Activated CD4-positive, CD25-positive, alpha-beta regulatory T cell (primary cell): ENCODE measurements at places on chromosomes 2 and 18.

DNA sequence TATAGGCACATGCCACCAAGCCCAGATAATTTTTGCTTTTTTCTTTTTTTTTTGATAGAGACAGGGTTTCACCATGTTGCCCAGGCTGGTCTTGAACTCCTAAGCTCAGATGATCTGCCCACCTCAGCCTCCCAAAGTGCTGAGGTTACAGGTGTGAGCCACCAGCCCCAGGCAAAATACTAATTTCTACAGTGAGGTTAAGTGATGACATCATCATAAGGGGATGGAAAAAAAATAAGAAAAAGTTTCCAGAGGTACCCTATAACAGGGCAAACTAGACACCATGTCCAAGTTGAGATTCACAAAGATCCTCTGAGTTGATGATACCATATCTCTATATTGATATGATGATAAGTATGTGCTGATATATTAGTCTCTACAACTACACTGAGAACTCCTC, 163.7 kb upstream of the ACVR2A start:
- DNase-seq, result no peak

DNA sequence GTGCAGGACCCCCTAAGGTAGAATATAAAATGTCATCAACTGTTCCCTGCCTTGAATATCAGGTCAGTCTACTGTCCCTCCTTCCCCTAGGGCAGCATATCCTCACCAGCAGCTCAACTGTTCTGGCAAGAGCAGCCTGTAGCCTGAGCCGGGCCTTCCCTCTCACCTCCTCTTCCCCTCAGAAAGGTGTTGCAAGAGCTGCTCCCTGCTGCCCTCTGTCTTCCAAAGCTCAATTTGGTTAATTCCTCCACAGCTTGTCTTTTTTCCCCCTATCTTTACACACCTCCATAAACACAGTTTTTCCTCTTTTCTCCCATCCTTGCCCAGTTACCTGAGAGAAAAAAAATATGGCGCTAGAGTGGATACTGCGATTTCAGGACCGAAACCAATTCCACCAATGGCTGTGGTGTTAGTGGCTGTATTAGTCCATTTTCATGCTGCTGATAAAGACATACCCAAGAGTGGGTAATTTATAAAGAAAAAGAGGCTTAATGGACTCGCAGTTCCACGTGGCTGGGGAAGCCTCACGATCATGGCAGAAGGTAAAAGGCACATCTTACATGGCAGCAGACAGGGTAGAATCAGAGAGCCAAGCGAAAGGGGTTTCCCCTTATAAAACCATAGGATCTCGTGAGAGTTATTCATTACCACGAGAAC, 184.7 kb downstream of the MREG start:
- no peak for DNase-seq

DNA sequence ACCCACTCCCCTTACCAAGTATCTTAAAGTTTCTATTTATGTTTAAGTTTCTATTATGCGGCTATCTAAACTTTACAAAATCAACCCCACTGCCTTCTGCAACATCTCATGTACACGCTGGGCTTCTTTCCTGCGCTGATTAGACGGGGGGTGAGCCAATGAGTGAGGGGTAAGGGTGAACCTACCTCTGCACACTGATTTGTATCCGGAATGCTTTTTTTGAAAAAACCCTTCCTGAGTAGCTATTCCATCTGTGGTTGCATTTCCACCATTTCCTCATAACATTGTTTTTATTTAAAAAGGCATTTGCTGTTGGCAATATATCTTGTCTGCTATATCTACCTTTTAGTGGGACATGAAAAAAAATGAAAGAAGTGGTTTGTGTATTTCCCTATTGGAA, 6.3 kb downstream of the ALPG start:
- no peak for DNase-seq

DNA sequence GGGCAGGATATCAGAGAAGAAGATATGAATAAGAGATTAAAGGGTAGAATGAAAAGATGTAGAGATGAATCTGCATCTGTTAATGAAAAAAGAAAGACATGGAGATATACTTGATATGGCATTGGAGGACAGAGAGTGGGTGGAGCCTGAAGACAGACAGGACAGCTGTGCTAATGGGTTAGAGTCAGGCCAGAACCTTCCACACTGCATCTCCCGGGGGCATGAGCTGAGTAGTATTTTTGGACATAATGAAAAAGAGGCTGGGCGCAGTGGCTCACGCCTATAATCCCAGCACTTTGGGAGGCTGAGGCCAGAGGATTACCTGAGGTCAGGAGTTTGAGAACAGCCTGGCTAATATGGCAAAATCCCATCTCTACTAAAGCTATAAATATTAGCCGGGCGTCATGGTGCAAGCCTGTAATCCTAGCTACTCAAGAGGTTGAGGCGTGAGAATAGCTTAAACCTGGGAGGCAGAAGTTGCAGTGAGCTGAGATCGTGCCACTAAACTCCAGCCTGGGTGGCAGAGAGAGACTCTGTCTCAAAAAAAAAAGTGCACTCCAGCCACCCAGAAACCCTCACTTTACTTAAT, 11.4 kb downstream of the FLACC1 start:
- DNase-seq, result no peak

DNA sequence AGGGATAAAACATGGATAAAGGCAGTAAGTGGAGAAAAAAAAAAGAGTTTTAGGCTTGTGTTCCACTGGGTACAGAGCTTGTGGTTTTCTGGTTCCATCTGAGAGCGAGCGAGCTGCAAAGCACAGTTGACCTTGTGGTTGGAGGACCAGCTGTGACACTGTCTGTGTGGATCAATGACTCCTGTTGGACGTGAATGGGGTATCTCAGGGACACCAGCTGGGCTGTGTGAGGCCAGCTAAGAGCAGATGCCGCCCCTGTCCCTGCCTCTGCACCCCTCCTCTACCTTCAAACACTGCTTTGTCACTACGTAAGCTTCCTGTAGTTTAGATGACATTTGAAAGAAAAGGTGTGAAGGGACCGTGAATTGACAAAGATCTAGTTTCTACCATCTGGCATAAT, 67.8 kb downstream of the QPCT start:
- no peak for DNase-seq

DNA sequence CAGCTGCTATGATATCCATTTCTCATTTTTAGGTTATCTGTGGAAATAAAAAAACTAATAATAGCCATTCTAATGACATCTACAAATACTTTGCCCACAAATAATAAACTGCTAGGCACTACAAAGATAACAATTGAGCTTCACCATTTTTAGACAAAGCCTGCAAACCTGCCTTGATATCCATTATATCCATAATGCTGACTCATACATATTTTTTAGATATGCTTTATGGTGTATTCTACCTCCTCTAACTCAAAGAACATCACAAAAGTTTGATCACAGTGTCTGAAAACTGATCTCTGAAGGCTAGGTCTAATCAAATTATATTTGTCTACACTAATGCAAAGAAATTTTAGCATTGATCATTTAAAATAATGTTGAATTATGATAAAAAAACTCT, 138.4 kb downstream of the HNMT start:
- no peak for DNase-seq
